ENCODE measurements at places on chromosomes 5 and 9. TPM values are rescaled to one million over a fixed set of nuclear protein-coding genes. Genes with fewer than 3 reads are reported as not detected.

ARL10 gene
- 10.7 TPM for total RNA-seq

MSMP gene
- not detected for total RNA-seq

SPATA31A3 gene
- not detected for total RNA-seq

TMEM38B gene
- 37.1 TPM for total RNA-seq

ABLIM3 gene
- 2.8 TPM for total RNA-seq

TAF11L5 gene
- not detected for total RNA-seq

MYOZ3 gene
- total RNA-seq: under 0.01 TPM

GLRA1 gene
- total RNA-seq: not detected

DBH gene
- total RNA-seq: not detected

CD14 gene
- 1.4 TPM for total RNA-seq

PCDHB4 gene
- total RNA-seq: not detected

ZNF618 gene
- 1.7 TPM for total RNA-seq

FTMT gene
- total RNA-seq: not detected

NINJ1 gene
- total RNA-seq: 50.4 TPM

INSL6 gene
- total RNA-seq: not detected

PCDHB5 gene
- 0.64 TPM for total RNA-seq

LECT2 gene
- total RNA-seq: not detected

GARIN3 gene
- not detected for total RNA-seq

BAAT gene
- total RNA-seq: 0.24 TPM

NR5A1 gene
- 0.21 TPM for total RNA-seq

PDGFRB gene
- total RNA-seq: under 0.01 TPM

TUSC1 gene
- 23.0 TPM for total RNA-seq

PTGS1 gene
- 1.9 TPM for total RNA-seq

ADAMTSL1 gene
- total RNA-seq: not detected

SERF1A gene
- 2.1 TPM for total RNA-seq

CDO1 gene
- total RNA-seq: not detected

SLC4A9 gene
- 0.21 TPM for total RNA-seq

PCDHB12 gene
- not detected for total RNA-seq

CDC26 gene
- total RNA-seq: 15.8 TPM

KCNV2 gene
- not detected for total RNA-seq

PRSS3 gene
- 48.0 TPM for total RNA-seq

SPATA31A6 gene
- total RNA-seq: not detected

DMGDH gene
- total RNA-seq: 2.7 TPM

C7 gene
- total RNA-seq: not detected

CCNH gene
- 45.8 TPM for total RNA-seq

TSLP gene
- total RNA-seq: 0.85 TPM

MLANA gene
- total RNA-seq: not detected

FGF1 gene
- total RNA-seq: 0.21 TPM

CCDC192 gene
- not detected for total RNA-seq

RAB14 gene
- 41.3 TPM for total RNA-seq

FYB1 gene
- total RNA-seq: 1.4 TPM

FPGS gene
- 124 TPM for total RNA-seq

NKD2 gene
- total RNA-seq: not detected

SLIT3 gene
- 1.3 TPM for total RNA-seq

PLK2 gene
- 707 TPM for total RNA-seq

PROB1 gene
- total RNA-seq: 0.72 TPM

LPAR1 gene
- 8.5 TPM for total RNA-seq

PCDHA5 gene
- total RNA-seq: not detected

ANKRD31 gene
- total RNA-seq: under 0.01 TPM

Measured in tracheal epithelial cell (primary cell).